ENCODE measurements at places on chromosomes 1 and 21. TPM values are rescaled to one million over a fixed set of nuclear protein-coding genes. Genes with fewer than 3 reads are reported as not detected.

DNA sequence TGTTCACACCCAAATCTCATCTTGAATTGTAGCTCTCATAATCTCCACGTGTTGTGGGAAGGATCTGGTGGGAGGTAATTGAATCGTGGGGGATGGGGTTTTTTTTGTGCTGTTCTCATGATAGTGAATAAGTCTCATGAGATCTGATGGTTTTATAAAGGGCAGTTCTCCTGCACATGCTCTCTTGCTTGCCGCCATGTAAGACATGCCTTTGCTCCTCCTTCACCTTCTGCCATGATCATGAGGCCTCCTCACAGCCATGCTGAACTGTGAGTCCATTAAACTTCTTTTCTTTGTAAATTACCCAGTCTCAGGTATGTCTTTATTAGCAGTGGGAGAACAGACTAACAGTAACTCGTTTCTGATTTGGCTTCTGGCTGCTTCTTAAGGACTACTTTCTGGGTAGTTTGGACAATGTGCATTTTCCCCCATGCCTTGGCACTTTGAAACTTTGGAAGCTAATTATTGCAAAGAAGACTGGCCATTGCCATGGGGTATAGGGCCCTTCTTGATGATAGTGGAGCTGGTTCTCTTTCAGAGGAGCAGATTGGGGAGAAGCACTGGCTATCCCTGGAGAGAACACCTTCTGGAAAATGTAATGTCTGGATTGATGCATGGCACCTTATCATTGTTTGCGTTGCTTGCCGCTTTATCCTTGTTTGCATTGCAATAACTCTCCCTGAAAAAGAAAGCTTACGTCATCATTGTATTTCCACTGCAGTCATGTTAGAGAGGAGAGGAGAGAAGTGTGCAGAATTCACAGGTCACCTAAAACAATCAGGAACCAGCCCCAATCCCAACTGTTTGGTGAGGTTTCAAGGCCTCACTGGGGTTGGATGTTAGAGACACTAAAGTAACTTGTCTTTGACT lies 5.9 kb downstream of the CNIH3 start:
- H3K27me3 ChIP-seq: peaks cover 25% of the 10 kb centered on the region
- H3K4me1 ChIP-seq: no peaks in the 10 kb centered on the region
- no peaks in the 10 kb centered on the region for H3K36me3 ChIP-seq
- H3K4me3 ChIP-seq: no peak overlapping the region
- DNase-seq: no peak

GRCh38 chr1:13901039-13901438 lies 201.1 kb downstream of the PRDM2 start:
- no peak for DNase-seq
- no peaks in the 10 kb centered on the region for H3K27me3 ChIP-seq
- no peaks in the 10 kb centered on the region for H3K4me1 ChIP-seq
- no peaks in the 10 kb centered on the region for H3K36me3 ChIP-seq

The WNT3A gene
- not detected for total RNA-seq

DNA sequence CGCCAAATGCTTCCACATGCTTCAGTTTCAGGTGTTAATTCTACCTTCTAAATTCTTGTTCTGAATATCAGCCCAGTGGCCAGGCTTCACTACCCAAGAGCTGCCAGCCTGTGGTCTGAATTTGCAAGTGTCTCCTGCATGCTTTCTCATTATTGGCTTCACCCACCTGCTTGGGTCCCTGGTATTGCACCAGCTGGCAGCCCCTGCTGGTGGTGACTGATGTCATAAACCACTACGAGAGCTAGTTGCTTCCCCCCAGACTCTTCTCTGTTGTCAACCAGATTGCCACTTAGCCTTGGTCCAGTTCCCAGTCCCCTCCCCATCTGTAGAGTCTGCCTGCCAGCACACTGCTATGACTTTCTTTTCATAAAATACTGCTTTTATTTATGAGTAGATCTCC lies 197.7 kb upstream of the DUSP10 start:
- no peak overlapping the region for H3K27ac ChIP-seq
- DNase-seq: no peak
- no peaks in the 10 kb centered on the region for H3K4me1 ChIP-seq
- no peak overlapping the region for H3K4me3 ChIP-seq

The PODN gene
- 80.6 TPM for total RNA-seq

The EFNA1 gene
- 15.5 TPM for total RNA-seq

All from sigmoid colon (tissue), 7 donors.